ENCODE measurements at places on chromosomes 7 and 10.
A peak's percentile ranks its signal among the peaks of the same experiment; 100 is the strongest.

DNA sequence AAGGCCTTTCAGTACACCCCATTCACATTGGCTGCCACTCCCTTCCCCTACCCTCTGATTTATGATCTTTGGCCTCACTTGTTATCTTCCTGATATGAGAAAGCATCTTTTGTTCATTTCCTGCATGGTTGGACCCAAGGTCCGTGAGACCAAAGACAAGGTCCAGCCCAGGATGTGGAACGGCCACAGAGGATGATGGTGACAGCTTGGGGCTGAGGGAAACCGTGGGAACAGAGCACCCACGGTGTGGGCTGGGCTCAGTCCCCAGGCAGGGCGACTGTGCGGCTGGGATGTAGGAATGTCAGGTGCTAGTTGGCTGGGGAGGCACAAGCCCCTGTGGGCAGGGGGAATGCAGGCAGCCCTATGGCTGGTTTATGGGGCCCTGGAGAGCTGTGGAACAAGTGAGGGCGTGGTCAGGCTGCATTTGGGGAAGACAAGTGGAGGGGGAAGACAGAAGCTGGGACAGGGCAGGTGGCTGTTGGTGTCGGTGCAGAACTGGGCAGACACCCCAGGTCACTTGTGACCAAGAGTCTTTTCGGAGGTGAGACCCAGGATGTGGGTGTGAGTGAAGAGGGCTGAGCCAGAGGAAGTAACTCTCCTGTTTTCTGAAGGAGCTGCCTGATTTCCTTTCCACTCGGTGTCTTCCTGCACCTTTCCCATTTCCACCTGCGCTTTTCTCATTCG lies 51.7 kb upstream of the IGFBP3 start:
- no peak for DNase-seq

DNA sequence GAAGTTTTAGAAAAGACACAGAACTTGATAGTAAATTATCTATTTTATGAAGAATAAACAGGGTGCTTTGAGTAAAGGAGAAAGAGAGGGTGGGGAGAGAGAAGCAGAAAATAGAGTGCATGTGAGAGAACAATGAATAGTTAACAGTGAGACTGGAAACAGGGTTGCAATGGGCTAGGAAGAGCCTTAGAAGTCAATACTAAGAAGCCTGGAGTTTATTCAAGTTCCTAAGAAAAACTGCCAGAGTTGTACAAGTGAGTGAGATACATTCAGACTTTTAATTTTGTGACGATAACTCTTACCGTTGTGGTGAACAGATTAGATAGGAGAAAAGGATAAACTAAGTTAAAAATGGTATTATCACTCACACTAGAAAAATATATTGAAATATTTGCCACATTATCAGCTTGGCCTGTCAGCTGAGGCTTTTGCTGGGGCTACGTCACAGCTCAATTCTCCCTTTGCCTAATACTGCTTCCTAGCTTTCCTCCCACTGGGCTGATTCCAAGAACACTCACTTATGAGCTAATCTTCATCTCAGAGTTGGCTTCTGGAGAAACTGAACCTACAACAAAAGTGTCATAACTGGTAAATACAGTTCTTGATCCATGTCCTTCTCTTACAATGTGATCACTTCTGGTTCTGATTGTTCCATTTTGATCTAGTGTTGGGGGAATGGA lies 92.7 kb downstream of the SEMA3D start:
- no peak for DNase-seq

GRCh38 chr10:21740989-21741388 lies 207.0 kb downstream of the MLLT10 start:
- DNase-seq: no peak

- no peak for DNase-seq
These were observed 259.7 kb downstream of the AHR start for GRCh38 chr7:17558135-17558534.

- DNase-seq: no peak
These were observed 48.8 kb upstream of the ZPBP start for GRCh38 chr7:50141854-50142253.

GRCh38 chr7:112192236-112193154 lies 13.7 kb downstream of the DOCK4 start:
- peak; percentile 40 for DNase-seq

DNA sequence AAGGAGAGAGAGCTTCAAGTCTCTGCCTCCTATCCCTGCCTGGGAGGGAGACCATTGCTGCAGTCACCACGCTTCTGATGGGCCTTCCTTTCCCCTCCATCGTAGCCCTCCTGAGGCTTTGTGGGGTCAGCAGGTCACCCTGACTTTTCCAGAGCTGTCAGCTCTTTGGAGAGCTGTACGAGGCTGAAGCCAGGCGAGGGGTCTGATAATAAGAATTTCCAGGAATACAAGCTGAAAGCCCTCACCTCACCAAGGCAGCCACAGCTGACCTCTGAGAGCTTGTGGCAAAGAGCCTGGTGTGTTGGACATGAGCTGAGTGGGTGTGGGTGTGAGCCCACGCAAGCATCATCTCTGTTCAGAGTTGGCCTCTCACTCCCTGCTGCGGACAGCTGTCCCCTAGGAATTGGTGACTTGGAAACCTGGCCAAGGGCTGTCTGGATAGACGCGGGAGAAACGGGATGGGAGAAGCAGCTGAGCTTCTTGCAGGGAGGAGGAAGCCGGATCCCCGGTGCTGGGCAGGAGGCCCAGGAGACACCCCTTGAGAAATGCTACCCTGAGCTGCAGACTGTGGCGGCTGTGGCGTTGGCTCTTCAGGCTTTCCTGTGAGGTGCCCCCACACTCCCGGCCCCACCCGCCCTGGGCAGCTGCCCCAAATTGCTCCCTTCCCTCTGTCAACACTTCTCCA lies 122.1 kb upstream of the BTBD16 start:
- DNase-seq: no peak

GRCh38 chr10:42924484-42924883 lies 141.9 kb downstream of the BMS1 start:
- DNase-seq: no peak

DNA sequence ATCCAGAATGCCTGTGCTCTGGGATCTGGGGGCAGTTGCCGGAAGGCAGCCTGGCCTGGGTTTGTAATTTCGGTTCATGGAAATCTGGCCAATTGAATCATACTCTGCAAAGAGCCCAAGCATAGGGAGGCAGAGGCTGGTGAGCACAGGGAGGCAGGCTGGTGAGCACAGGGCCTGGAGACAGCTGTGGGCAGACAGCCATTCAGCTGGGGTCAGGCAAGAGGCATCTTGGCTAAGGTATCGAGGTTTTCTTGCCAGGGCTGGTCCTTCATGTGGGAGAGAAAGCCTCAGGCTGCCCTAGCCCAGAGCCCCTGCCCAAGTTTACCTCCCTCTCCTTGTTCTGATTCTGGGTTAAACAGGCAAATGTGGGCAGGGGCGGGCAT lies 63.7 kb upstream of the BAIAP2L1 start:
- DNase-seq: peak; percentile 7

- no peak for DNase-seq
These were observed 14.3 kb upstream of the ARHGAP12 start for GRCh38 chr10:31942892-31943291.

GRCh38 chr7:31688372-31688771 lies 1.4 kb downstream of the PPP1R17 start:
- no peak for DNase-seq

GRCh38 chr10:17257466-17258321 lies 29.7 kb downstream of the VIM start:
- peak; percentile 87 for DNase-seq

DNA sequence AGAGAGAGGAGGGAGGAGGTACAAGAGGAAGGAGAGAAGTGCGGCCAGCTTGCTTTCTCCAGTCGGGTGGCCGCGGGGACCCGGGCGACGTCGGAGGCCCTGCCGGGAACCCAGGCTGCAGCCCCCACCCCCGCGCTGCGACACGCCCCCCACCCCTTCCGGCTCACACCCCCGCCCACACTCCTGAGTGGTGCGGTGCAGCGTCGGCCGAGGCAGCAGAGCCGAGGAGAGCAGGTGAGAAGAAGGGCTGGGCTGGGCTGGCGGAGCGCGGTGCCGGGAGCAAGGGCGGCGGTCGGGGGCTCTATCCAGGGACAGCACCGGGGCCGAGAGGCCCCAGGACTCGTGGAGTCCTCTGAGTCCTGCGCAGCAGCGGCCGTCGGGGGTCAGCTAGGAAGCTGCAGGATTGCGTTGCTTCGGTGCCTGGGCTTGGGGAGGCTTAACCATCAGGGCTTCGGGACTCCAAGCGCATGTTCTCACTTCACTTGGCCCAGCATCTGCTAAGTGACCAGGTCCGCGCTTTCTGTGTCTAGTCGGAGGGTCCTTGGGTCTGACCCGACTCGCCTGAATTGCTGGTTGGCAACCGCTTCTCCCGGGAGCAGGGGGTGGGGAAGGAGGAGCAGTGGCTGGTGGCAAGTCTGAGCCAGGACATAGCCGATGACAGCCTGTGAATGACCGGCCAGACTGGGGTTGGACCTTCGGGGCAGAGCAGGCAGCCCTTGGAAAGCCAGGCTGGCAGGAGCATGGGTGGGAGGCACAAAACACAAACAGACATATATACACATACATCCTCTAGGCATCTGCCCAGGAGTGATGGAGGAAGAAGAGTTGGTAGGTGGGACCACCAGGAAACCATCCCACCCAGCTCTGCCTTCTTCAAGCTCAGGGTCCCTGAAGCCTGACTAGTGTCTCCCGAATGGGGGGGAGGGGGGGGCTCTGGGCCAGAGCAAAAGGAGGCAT lies 683 bp downstream of the CHAT start:
- DNase-seq: no peak

- peak; percentile 2 for DNase-seq
These were observed 149.4 kb downstream of the CHCHD3 start for GRCh38 chr7:132932296-132933071.

DNA sequence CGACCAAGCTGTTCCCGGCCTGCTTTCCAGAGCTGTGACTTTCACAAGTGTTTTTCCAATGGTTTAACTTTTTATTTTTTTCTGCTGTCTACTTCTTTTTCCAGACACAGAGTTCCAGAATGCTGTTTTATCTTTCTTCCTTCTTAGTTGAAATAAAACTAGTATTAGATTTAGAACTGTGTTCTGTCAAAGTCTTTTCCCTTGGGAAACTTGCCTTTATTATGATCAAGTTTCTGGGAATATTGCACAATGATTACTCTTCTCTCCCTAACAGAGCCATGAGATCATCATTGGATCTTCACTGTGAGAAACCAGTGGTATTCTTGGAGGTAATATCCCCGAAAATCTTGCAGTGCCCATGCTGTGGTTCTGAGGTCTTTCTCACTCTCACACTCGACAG lies 104.9 kb upstream of the KCND2 start:
- DNase-seq: no peak

DNA sequence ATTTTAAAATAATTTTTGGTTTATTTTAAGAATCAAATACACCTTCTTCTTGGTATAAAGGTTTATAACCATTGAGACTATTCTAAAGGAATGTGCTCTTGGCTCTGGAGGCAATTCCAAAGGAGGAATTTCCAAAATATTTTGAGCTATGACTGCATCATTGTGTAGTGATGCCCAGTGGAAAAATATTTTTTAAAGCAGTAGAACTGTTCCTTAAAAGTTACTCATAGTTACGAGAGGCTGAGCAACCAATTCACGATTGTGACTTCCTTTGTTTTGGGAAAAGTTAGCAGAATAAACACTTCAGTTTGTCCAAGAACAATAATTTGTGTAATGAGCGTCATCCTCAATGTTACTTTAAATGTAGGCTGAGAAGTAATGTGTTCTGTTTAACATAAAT lies 233.6 kb downstream of the BAMBI start:
- DNase-seq: peak; percentile 76

DNA sequence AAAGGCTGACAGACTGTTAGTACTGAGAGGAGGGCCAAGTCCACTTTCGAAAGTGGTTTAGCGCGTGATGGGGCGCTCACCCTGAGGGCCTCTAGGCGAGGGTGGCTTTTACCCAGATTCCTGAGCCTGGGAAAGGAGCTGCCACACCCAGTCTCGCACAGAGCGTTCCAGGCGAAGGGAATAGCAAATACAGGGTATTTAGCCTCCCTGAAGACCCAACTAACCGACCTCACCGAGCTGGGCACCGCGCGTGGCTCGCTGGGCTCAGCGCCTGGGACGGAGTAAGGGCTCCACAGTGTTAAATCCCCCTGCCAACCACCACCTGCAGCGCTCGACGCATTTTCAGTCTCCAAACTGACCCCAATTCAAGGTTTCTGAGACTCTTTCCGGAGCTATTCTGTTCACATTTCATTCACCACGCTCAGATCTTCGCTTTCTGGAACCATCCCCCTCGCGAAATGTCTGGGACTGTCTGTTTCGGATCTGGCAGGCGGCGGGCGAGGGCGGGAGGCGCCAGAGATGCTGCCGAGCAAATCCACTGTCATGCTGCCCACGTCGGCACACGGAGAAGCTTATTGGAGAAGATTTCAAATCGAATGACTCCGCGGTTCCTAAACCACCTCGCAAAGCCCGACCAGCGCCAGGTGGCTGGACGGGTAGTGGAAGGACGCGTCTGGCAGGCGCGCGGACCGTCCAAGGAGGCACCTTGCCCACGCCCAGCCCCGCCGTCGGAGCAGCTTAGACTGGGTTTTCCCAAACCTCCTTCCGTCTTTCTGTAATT lies 1.4 kb upstream of the OSBPL3 start:
- peak; percentile 69 for DNase-seq

- DNase-seq: no peak
These were observed 8.4 kb upstream of the TECTB start for GRCh38 chr10:112274831-112275230.

GRCh38 chr7:69395061-69395714 lies 203.1 kb upstream of the AUTS2 start:
- peak; percentile 93 for DNase-seq

DNA sequence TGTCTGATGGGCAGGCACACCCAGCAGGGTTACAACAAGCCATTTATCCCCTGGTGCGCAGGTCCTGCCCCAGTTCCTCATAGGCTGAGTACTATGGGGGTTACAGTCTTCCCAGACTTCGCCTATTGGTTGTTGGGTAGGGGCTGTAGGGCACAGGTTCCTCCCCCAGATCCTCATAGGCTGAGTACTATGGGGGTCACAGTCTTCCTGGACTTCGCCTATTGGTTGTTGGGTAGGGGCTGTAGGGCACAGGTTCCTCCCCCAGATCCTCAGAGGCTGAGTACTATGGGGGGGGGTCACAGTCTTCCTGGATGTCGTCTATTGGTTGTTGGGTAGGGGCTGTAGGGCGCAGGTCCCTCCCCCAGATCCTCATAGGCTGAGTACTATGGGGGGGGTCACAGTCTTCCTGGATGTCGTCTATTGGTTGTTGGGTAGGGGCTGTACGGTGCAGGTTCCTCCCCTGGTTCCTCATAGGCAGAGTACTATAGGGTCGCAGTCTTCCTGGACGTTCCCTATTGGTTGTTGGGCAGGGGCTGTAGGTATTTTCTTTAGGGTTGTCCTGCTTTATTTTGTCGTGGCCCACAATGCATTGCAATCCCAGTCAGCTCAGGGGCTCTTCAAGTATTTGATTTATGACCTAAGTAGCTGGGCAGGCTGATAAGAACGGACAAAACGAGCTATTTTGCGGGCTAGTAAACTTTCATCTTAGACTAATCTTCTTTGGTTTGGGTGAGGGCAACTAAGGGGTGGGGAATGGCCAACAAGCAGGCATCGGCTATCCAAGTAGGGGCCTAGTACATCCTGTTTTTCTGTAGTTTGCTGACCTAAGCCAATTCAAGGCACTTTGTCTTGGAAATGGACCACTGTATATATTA lies 3.4 kb downstream of the LRRC27 start:
- no peak for DNase-seq

All from astrocyte of the hippocampus (primary cell).